ENCODE measurements at places on chromosomes 6 and 20.

GRCh38 chr6:150631984-150632642 lies 32.4 kb downstream of the PLEKHG1 start:
- DNase-seq: no peak

DNA sequence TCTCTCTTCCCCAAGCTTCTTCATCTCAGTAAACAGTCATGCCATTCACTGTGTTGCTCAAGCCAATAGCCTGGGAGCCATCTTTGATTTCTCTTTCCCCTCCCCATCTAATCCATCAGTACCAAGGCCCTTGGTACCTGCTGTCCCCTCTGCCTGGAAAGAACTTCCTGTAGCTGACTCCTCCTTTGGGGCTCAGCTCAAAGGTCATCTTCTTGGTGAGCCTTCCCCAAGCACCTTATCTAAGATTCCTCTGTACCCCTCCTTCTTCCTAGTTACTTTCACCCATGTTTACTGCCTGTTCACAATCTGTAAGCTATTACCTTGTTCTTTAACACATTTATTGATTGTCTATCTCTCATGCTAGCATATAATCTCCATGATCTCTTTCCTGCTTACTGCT lies 3.5 kb downstream of the AARS2 start:
- peak; percentile 6 for DNase-seq

DNA sequence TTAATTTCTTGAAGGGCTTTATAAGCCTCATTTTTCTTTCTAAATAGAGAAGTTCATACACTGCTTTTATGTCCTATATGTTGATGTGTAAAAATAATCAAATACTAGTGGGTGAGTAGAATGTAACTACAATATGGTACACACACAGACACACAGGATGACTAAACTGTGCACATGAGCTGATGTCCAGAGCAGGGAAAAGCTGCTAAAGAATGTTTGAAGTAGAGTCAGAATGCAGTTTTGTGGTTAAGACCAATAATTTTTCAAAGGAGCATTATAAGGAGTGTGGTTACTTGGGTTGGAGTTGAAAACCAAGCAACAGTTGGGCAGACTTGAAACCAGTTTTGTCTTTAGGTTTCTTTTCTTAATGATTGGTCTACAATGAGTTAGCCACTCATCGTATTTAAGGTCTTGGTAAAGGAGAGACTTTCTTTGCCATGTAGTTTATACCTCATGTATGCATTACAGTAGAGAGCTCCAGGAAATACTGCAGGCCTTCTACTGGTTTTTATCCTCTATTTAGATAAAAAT lies 196.6 kb downstream of the ESR1 start:
- no peak for DNase-seq

DNA sequence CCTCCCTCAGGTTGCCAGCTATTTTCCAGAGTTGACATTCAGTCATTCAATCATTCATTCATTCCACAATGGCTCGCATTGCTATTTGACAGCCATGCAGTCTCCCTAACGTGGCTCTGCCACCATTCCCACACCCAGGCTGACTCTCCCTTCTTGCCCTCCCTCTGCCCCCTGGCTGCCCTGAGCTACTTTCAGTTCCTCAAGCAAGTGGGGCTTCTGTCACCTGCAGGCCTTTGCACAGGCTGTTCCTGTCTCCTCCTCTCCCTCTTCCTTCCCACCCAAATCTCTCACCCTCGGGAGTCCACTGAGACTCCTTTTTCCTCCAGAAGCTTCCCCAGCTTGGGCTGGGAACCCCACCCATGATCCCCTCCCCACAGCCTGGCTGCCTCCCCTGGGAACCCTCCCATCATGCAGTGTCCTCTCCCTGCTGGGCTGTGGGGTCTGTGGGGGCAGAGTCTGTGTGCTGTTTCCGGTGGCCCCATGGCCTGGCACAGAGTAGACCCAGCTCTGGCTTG lies 2.6 kb downstream of the PACSIN1 start:
- DNase-seq: peak; percentile 55

- no peak for DNase-seq
These were observed 368.6 kb upstream of the CDH4 start for GRCh38 chr20:60883496-60883895.

GRCh38 chr6:122400121-122400450 lies 634 bp downstream of the HSF2 start:
- DNase-seq: no peak

GRCh38 chr20:60052322-60052721 lies 94.1 kb downstream of the CDH26 start:
- no peak for DNase-seq

DNA sequence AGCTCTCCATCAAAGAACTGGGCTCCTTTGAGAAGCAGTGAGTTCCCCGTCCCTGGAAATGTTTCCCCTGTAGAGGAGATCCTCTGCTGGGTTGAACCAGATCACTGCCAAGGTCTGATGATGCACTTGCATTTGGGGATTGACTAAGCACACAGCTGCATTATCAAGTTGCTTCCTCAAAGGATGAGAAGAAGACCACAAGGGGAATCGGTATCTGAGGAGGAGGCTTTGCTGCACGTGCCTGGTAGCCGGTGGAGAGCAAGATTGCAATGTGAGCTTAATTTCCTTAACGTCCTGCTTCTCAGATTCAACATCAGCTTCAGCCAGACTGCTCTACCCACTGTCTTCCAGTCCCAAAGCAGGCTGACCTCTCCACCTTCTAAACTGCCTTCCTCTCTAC lies 128.8 kb upstream of the STMND1 start:
- no peak for DNase-seq

All from GM13977 (cell line).